ENCODE measurements at places on chromosomes 5 and 9.

- no peak for DNase-seq
Measured at GRCh38 chr9:131670247-131671132, 69.4 kb downstream of the RAPGEF1 start.

DNA sequence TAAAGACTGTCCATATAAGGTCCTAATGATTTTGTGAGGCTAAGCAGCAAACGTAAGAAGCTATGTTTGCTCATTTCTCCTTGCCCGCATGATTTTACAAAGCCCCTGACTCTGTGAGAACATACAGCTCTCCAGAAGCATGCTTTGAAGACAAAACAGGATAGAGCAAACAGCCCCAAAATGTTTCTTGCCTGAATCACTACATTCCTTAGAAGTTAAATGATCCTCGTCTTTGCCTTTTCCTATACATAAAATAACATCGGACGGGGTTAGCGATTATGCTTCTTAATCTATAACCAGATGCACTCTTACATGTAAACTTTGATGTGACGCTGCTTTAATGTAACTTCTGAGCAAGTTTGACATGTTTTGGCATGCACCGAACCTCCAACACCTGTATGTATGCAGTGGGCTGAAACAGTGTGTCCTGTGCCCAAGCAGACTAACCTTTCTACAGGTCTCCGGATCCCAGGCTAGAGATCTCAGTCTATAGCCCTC is 353.7 kb downstream of the CETN3 start:
- DNase-seq: no peak

GRCh38 chr9:127608104-127608966 is 3.7 kb upstream of the STXBP1 start:
- DNase-seq: peak; percentile 71

DNA sequence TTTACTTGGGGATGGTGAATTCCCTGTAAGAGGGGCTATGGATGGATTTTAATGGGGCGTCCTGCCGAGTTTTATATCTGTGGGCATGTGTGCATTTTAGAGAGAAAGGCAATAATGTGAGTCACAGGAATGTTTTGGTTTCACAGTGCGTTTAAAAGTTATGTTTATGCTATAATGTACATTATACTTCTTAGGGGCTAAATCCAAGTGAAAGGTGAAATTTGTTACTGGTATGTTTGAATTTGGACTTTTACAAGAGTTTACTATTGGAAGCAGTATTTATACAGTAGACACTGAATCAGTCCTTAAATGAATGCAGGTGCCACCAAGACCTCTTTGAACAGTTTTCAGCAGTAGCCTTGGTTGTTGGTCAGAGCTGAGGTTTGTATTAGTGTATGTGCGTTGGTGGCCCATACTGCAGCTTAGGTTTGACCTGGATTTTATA is 5.6 kb downstream of the JMY start:
- DNase-seq: no peak

- DNase-seq: no peak
Measured at GRCh38 chr9:30744871-30745270, 1639.6 kb upstream of the ACO1 start.

GRCh38 chr5:43401827-43402226 is 10.4 kb downstream of the CCL28 start:
- DNase-seq: no peak

- DNase-seq: peak; percentile 44
Measured at GRCh38 chr9:134025606-134026541, 593 bp downstream of the BRD3OS start.

DNA sequence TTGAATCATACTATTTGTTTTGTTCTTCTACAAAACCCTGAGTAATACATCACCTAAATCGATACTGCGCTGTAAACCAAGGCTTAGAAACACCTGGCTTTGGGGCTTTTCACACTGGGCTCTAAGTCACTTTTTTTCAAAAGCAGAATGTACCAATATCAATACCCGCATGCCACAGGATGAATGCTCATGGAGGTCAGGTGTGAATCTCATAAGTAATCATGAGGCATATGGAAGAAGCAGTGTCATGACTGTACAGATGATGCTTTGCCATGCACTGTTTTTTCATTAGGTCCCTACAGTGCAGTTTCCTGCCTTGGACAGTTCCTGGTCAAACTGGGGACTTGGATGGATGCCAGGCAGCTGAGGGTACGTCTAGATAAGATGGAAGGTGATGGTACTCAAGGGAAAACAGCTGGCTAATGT is 49.0 kb upstream of the ATG10 start:
- no peak for DNase-seq

- no peak for DNase-seq
Measured at GRCh38 chr5:78537821-78538220, 110.8 kb downstream of the LHFPL2 start.

GRCh38 chr9:108743416-108743815 is 112.4 kb downstream of the ACTL7B start:
- no peak for DNase-seq

DNA sequence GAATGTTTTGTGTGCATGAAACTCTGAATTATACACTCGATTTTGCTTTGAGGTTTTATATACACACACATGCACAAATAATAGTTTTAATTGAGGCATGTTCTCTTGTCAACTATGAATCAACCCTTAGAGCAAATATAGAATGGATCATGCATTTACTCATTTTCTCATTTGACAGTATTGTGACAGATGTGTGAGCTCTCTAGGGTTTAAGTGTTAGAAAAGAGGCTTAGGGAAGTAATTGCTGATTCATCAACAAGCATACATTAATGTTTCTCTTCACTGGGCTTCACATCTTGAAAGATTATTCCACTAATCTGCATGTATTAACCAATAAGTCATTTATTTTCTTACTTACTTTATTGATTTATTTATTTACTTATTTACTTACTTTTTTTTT is 1356.8 kb upstream of the ACO1 start:
- DNase-seq: no peak

- no peak for DNase-seq
Measured at GRCh38 chr5:73901455-73901854, 275.5 kb downstream of the ARHGEF28 start.

DNA sequence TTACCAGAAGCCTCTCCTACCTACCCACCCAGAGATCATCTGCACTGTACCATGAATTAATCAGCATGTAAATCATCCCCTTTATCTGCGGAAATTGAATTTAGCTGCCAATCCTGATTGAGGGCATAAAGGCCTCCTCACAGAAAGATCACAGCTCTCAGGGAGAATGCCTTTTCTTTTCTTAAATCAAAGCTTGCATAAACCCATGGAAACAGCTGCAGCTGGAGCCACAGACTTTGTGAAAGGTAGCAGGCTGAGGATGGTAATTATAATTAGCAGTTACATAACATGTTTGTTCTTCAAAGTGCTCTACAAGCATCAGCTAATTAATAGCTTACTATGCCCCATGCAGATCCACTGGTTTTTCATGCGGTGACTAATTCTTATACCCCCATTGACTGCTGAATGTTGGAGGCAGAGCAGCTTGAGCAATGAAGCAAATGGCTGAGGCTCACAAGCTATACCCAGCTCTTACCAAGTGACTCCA is 54.6 kb downstream of the SUSD1 start:
- DNase-seq: no peak

- DNase-seq: no peak
Measured at GRCh38 chr9:110047232-110047954, 160.6 kb downstream of the C9orf152 start.

DNA sequence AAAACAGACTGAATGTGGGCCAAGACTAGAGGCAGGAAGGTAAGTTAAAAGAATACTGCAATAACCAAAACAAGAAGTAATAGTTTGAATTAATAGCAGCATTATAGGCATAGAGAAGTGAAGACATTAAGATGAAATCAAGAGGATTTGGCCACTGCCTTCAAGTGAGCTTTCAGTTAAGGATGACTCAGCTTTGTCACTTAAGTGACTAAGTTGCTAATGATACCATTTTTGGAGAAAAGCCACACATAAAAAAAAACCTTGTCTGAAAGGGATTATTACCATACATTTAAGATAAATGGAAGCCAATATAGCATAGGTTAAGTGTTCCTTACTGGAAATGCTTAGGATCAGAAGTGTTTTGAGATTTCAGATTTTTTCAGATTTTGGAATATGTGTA is 57.0 kb downstream of the ECPAS start:
- DNase-seq: no peak

GRCh38 chr9:71791875-71792274 is 23.6 kb upstream of the CEMIP2 start:
- DNase-seq: no peak

- DNase-seq: no peak
Measured at GRCh38 chr5:150155258-150156026, at the start of gene PDGFRB. TSS of gene PDGFRB (minus strand) at chr5:150155845. CDS start at chr5:150137047, 18,798 bp downstream.

DNA sequence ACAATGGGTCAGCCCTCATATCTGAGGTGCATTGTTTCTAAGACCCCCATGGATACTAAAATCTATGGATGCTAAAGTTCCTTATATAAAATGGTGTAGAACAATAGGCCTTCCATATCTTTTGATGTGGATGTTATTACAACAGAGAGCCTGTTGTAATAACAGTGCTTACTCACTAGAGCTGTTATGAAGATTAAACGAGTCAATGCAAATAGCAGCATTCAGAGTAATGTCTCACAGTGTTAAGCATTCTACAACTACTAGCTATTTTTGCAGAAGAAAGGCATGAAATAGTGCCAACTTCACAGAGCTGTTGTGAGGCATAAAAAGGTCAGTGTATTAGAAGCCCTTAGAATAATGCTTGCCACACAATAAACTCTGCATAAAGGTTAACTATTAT is 13.0 kb downstream of the CHSY3 start:
- DNase-seq: no peak

- no peak for DNase-seq
Measured at GRCh38 chr5:1824903-1825841, 24.0 kb downstream of the NDUFS6 start.

GRCh38 chr9:19939734-19940278 is 151.0 kb upstream of the SLC24A2 start:
- DNase-seq: no peak

DNA sequence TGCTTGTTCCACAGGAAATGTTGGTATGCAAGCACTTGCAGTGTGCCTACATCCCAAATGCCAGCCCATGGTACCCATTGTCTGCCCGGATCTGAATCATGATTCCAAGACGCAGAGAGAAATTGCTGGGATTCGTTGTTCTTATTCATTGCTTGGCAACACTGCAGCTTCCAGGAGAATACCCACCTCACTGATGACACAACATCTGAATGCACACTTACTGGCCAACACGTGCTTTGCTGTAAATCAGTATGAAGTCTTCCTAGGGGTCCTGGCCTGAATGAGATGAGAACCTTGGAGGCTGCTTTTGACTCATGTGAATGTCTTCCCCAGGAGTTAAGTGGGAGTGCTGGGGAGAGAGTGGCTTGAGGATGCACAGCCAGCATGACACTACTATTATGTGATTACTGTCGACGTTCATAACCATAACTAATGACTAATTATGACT is 11.6 kb downstream of the SRD5A1 start:
- no peak for DNase-seq

All from stimulated activated naive CD4-positive, alpha-beta T cell (primary cell).